ENCODE measurements at places on chromosomes 3 and 15.
A peak's percentile ranks its signal among the peaks of the same experiment; 100 is the strongest.

- no peak for DNase-seq
These were observed 201.7 kb downstream of the GAP43 start for GRCh38 chr3:115825046-115825445.

DNA sequence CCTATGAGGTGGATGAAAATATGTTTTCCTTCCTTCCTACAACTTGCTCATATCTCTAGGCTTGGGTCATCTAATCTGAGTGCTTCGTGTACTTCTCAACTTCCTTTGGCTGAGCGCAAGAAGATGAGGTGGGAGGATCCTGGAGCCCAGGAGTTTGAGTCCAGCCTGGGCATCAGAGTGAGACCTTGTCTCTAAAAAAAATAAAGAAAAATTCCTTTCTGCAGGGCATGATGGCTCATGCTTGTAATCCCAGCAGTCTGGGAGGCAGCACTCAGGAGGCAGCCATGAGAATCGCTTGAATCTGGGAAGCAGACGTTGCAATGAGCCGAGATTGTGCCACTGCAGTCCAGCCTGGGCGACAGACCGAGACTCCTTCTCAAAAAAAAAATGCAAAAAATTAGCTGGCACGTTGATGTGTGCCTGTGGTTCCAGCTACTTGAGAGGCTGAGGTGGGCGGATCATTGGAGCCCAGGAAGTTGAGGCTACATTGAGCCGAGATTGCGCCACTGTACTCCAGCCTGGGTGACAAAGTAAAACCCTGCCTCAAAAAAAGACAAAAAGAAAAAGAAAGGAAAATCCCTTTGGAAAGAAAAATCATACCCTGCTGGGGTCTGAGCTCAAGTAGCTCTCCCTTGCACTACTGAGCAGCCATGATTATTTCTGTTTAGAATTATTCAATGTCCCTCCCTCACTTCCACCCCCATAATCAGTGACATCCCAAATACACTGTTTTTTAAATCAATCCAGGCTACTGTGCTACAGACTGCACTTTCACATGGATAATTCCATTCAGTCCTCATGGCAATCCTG lies 28.0 kb upstream of the RAB11A start:
- DNase-seq: no peak

- no peak for DNase-seq
These were observed 124.8 kb downstream of the EDEM1 start for GRCh38 chr3:5312290-5312689.

- DNase-seq: no peak
These were observed 72.0 kb upstream of the BLM start for GRCh38 chr15:90644952-90645725.

DNA sequence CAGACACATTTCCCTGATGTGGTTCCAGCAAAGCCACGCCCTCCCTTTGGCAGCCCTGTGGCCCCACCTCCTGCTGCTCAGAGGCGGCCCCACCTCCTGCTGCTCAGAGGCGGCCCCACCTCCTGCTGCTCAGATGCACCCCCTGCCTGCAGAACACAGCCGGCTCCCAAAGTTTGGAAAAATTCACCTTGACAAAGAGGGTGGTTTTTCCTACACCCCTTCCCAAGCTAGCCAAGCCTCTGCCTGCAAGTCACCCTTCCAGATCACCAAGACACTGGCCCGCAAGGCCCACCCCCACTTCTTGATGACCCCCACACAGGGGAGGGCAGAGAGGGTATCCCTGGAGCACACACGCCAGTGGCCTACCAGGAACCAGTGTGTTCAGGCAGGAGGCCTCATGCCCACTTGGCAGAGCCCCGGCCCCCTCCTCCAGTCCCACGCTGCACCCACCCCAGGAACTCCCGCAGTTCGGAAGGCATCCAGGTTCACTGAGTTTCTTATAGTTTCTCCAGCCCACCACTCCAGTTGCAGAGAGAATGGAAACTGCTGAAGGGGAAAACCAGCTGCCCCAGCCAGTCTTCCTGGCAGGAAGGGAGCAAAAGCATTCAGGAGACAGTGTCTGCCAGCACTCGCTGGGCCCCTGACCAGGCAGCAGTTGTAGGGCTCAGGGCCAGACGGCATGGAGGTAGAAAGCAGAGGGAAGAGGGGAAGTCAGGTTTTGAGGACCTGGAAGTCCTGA lies 2.3 kb upstream of the HAPLN3 start:
- DNase-seq: peak; percentile 20

Measured in NCI-H446 treated with DMSO at 0.1 percent for 48 hours (cell line).